ENCODE measurements at places on chromosomes 2 and 18.

DNA sequence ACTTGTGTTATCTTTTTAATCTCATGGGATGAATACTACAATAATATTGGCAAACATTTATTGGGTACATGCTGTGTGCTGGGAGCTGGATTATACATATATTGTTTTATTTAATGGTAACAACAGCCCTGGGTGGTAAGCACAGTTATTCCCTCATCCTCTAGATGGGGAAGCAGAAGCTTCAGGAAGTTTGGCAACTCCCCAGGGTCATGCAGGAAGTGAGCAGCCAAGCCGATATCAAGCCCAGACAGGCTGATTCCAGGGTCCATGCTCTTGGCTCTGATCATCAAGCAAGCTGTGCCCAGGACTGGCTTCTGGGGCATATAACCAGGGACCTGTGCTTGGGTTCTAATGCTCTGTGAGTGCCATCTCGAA lies 155.8 kb downstream of the ZNF516 start:
- DNase-seq = no peak

DNA sequence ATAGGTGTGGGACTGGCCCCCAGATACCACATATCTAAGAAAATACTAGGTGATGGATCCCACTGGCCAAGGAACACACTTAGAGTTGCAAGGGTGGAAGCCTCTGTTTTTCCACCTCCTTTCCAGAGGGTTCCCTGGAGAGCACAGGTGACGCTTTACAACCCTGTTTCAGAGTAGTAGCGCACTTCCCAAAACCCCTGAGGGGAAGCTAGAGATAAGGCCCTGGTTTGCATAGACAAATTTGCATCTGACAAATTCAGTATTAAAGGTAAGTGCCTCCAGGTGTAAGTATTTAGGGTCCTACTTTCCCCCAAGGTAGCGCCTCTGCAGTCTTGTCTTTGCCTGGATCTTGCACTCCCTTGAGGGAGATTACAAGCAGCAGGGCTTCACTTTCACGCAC lies 474 bp upstream of the CERKL start:
- no peak for DNase-seq

DNA sequence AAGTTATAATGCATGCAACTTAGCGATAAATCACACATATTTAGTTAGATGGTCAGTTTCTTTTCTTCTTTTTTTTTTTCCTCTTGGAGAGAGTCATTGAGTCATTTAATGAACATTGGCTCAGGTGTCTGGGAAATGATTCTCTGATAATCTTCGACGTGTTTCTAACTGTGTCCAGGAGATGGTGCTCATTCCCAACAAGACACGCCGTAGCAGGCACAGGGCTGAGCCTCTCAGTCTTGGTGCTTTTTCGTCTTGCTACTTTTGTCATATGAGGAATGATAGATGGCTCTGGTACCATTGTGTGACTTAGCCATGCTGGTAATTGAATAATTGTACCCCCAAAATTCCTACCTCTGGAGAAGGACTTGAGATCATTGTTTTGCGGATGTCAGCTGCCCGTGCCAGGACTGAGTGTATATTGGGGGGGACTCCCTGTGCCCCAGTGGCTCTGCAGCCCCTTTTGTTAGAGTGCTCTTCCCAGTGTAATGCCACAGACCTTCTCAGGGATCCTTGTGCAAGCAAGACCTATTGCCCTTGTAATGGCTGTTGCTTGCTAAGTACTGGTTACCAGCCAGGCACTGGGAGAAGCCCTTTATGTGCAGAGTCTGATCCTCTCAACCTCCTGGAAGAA lies 107.6 kb upstream of the CYRIA start:
- peak; percentile 13 for DNase-seq

- no peak for DNase-seq
Measured at GRCh38 chr2:170524828-170525565, 190.1 kb upstream of the SP5 start.

- no peak for DNase-seq
Measured at GRCh38 chr18:13269013-13269280, 50.4 kb downstream of the LDLRAD4 start.

DNA sequence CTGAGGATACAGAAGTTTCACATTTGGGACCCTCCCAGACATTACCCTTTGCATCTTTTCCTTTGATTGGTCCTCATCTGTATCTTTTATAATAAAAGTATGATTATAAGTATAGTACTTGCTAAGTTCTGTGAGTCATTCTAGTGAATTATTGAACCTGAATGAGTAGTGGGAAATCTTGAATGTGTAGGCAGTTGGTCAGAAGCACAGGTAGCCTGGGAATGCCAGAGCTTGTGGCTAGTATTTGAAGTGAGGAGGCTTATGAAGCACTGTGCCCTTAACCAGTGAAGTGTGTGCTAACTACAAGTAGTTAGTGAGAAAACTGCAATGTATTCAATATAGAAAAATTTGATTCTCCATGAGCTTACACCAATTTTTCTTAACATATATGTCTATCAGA lies 257.6 kb downstream of the GRB14 start:
- no peak for DNase-seq

DNA sequence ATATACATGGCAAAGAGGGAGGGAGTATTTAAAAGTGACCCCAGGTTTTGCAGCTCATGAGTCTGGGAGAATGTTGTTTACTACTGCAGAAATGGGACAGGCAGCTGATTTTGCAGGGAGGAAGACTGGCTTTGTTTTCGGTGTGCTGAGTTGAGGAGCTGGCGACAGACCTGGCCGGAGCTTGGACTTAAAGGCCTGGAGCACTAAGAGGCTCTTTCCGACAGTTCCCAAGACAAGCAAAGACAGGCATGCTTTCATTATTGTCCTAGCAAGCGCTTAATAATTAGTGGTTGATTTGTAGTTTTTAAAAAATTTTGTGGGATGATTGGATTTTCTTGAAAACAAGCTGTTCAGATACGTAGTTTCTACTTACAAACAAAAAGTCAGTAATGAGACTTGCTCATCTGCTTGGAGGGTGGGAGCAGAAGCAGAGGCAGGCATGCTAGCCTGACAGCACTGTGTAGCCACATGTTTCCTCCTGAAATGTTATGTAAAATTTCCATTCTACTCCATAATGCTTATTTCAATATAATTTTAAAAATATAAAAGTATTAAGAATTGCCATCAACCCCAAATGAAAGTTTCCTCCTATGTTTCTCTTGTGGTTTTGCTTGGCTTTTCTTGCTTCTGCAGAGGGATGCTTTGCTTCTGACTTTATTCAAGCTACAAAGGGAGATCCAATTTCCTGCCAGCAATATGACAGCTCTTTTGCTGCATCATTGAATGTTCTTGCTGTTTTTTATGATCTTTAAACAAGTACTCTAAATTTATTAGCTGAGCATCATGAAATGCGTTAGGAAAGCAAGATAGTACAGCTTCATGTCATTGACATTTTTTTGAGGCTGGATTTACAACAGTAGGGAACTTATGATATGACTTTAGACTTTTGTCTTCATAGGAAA lies 75.8 kb downstream of the PHLPP1 start:
- DNase-seq = no peak

Data from retinal pigment epithelial cell (primary cell).